ENCODE measurements at places on chromosomes 4 and X. TPM values are rescaled to one million over a fixed set of nuclear protein-coding genes. Genes with fewer than 3 reads are reported as not detected.

Gene FRAS1
- total RNA-seq, result 0.09 TPM

Gene ITGB1BP2
- total RNA-seq, result 0.77 TPM

Gene AVPR2
- 3.5 TPM for total RNA-seq

Gene PCDH18
- 0.34 TPM for total RNA-seq

Gene RAB9A
- 19.2 TPM for total RNA-seq
